ENCODE measurements at places on chromosomes 5 and 9.

DNA sequence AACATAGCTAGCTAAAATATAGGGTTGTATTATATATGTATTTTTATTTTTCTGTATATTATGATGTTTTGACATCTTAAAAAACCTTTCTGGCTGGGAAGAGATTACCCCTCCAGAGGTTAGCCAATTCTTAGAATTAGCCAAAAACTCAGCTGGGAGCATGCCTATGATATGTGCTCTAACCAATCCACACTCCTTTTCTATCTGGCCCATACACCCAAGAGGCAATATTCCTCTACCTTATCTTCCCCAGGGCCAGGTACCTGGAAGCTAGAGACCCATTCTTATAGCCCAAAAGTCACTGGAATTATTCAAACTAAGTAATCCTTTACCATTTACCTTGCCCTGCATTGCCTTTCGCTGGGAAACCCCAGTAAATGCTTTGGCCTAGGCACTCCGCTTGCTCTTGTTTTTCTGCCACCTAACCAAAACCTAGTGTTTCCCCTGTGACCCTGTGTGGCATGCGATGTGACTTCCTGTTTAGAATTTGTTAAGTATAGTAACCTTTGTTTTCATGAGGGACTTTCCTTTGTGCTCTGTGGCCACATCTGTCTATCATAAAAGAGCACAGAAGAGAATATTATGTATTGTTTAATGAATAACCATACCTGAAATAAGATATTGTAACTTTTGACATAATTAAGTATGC is 37.4 kb downstream of the CSNK1G3 start:
- DNase-seq: no peak

GRCh38 chr5:128572051-128572929 is 34.2 kb upstream of the FBN2 start:
- no peak for DNase-seq

GRCh38 chr9:272251-273213 is 57.9 kb downstream of the DOCK8 start:
- DNase-seq: no peak

DNA sequence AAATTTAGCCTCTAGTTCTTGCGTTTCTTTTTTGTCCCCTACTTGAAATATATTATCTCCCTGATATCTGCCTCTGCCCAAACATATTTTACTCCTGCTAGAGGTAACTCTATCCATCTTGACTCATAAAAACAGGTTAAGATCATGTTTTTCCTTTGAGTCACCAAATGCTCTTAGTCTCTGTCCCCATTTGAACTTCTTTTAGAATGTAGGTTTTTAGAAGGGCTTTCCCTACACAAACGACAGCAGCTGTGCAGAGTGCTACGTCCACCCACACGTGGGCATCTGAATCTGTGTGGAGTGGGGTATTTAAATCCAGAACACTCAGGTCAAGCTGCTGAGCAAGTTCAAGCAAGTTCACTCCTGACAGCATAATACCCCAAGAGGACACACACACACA is 2.2 kb downstream of the HSD17B3 start:
- peak; percentile 90 for DNase-seq

- DNase-seq: no peak
These were observed 9.2 kb upstream of the SHOC1 start for GRCh38 chr9:111803924-111804323.

DNA sequence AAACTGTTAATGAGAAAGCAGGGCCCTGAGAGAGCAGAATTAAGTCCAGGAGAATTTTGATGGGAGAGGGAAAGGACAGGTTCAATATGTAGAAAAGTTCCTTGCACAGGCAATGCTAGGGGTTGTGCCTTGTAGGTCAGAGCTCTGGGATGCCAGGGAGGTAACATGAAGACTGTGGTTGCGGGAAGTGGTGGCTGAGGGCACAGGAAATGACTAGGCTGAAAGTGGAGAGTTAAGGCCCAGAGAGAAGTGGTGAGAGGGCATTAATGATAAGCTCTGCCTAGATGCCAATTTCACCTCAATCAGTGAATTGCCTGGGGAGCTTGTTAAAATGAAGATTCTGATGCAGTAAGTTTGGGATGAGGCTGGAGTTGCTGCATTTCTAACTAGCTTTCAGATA is 31.5 kb upstream of the PPP3R2 start:
- DNase-seq: no peak

DNA sequence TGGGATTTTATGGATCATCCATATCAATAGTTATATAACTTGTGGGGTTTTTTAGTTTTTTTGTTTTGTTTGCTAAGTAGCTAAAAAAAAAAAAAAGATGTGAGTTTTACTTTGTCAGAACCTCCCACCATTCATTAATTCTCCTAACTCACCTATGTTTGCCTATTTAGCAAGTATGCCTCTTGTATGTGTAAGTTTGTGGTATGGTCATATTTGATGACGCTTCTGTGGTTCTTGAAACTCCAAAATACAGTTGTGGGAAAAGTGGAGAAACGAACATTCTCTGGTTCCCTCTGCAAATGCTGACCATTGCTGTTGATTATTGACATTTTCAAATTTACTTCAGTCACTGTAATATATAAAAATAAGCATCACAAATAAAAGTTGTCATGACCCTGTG is 75.7 kb downstream of the PBX3 start:
- no peak for DNase-seq

DNA sequence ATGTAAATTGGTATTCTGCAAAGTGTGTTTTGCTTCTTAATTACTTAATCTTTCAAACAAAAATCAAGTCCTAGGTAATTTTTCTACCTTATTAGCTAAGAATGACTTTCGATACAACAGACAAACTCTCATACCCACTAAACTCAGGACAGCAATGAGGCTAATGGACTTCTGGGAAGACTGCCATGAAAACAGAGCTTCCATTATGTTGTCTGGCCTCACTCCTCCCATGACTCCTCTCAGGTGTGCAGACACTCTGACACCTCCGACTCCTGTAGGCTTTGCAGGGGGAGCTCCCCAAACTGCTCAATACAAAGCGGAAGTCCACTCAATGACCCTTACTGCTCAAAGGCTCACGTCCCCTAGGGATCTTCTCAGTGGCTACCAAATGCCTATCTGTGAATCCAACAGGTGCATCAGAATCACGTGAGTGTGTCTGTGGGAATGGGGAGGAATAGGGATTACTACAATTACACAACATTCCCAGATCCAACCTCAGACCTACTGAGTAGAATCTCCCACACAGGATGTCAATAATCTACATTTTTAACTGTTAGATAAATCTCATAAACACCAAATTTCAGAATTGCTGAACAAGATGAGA is 289.9 kb downstream of the RAB3C start:
- no peak for DNase-seq

DNA sequence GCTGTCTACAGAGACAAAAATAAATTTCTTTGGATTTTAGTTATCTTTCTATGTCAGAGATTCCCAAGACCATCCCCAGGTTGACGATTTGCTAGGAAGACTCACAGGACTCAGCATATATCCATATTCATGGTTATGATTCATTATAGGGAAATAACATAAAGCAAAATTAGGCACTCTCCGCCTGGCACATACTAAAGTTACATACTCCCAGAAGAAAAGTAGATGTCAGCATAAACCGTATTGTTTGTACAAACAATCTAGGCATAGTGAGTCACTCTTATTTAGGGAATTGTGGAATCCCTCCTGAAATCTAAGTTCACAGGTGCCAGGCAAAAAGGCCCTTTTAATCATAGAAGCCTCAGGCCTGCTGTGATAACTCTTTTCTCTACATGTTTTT is 62.9 kb downstream of the INSL6 start:
- no peak for DNase-seq

Data from LHCN-M2 (cell line).